ENCODE measurements at places on chromosomes 7 and 10. TPM values are rescaled to one million over a fixed set of nuclear protein-coding genes. Genes with fewer than 3 reads are reported as not detected.

GRCh38 chr10:57867241-57867640, 400.5 kb downstream of the IPMK start:
- no peak overlapping the region for H3K27ac ChIP-seq
- H3K4me3 ChIP-seq: no peak overlapping the region
- DNase-seq: no peak
- H3K27me3 ChIP-seq: no peaks in the 10 kb centered on the region
- H3K4me1 ChIP-seq: no peaks in the 10 kb centered on the region

- no peaks in the 10 kb centered on the region for H3K27me3 ChIP-seq
- no peak for DNase-seq
- H3K36me3 ChIP-seq: no peaks in the 10 kb centered on the region
- no peak overlapping the region for H3K4me3 ChIP-seq
- H3K4me1 ChIP-seq: no peaks in the 10 kb centered on the region
Observed at GRCh38 chr10:106619346-106619745, 545.2 kb downstream of the SORCS1 start.

DNA sequence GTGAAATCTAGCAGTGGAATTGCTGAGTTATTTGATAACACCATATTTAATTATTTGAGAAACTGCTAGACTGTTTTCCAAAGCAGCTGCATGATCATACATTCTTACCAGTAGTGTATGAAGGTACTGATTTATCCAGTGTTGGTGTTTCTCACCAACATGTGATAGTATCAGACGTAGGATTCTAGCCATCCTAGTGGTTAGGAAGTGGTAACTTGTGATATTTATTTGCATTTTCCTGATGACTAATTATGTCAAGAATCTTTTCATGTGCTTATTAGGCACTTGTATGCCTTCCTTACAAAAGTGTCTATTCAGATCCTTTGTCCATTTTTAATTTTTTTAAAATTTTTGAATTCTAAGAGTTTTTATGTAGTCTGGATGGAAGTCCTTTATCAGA, 54.2 kb upstream of the PLXDC2 start:
- no peaks in the 10 kb centered on the region for H3K27me3 ChIP-seq
- no peak overlapping the region for H3K4me3 ChIP-seq
- no peaks in the 10 kb centered on the region for H3K4me1 ChIP-seq

GRCh38 chr10:123472606-123473005, 193.5 kb upstream of the GPR26 start:
- no peaks in the 10 kb centered on the region for H3K4me1 ChIP-seq
- H3K27ac ChIP-seq: no peak overlapping the region
- peak; percentile 38 for DNase-seq

GRCh38 chr10:32104181-32104580, 48.0 kb upstream of the KIF5B start:
- H3K27ac ChIP-seq: no peak overlapping the region
- H3K36me3 ChIP-seq: no peaks in the 10 kb centered on the region
- H3K27me3 ChIP-seq: no peaks in the 10 kb centered on the region
- peaks cover 3% of the 10 kb centered on the region for H3K4me1 ChIP-seq
- DNase-seq: no peak

- H3K4me1 ChIP-seq: peaks cover 37% of the 10 kb centered on the region
- peak overlapping the region; percentile 38 for H3K4me3 ChIP-seq
- no peaks in the 10 kb centered on the region for H3K36me3 ChIP-seq
Observed at GRCh38 chr10:89278034-89278535, 23.8 kb upstream of the IFIT2 start.

- H3K4me3 ChIP-seq: no peak overlapping the region
- H3K27me3 ChIP-seq: no peaks in the 10 kb centered on the region
- H3K4me1 ChIP-seq: no peaks in the 10 kb centered on the region
- H3K36me3 ChIP-seq: no peaks in the 10 kb centered on the region
- DNase-seq: peak; percentile 57
- H3K27ac ChIP-seq: no peak overlapping the region
Observed at GRCh38 chr10:119377958-119378736, 164.4 kb downstream of the RGS10 start.

DNA sequence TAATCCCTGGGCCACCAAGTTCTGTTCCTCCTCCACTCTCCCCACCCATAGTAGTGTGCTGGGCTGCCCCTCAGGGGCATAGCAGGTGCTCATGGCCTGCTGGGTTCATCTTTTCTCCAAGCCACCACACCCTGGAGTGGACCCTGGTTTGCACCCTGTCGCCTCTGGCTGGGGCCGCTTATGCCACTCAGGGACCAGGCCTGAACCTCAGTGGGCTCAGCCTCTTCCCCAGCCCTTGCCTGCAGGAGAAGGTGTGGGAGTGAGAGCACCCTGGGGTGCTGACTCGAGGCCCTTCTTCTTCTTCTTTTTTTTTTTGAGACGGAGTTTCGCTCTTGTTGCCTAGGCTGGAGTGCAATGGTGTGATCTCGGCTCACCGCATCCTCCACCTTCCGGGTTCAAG, 10.2 kb downstream of the CLIP2 start:
- H3K27me3 ChIP-seq: no peaks in the 10 kb centered on the region
- DNase-seq: peak; percentile 25
- H3K4me3 ChIP-seq: no peak overlapping the region
- H3K36me3 ChIP-seq: no peaks in the 10 kb centered on the region
- no peak overlapping the region for H3K27ac ChIP-seq

GRCh38 chr7:2041496-2042367, 191.0 kb downstream of the MAD1L1 start:
- H3K27ac ChIP-seq: no peak overlapping the region
- DNase-seq: peak; percentile 15
- no peaks in the 10 kb centered on the region for H3K36me3 ChIP-seq
- no peak overlapping the region for H3K4me3 ChIP-seq

- no peak overlapping the region for H3K4me3 ChIP-seq
- H3K27me3 ChIP-seq: no peaks in the 10 kb centered on the region
- H3K4me1 ChIP-seq: no peaks in the 10 kb centered on the region
Observed at GRCh38 chr10:35992107-35992506, 350.0 kb upstream of the FZD8 start.

- no peak for DNase-seq
- no peaks in the 10 kb centered on the region for H3K36me3 ChIP-seq
- no peak overlapping the region for H3K4me3 ChIP-seq
- H3K4me1 ChIP-seq: peaks cover 10% of the 10 kb centered on the region
- no peak overlapping the region for H3K27ac ChIP-seq
Observed at GRCh38 chr10:47404937-47405336, 20.8 kb upstream of the ZNF488 start.

DNA sequence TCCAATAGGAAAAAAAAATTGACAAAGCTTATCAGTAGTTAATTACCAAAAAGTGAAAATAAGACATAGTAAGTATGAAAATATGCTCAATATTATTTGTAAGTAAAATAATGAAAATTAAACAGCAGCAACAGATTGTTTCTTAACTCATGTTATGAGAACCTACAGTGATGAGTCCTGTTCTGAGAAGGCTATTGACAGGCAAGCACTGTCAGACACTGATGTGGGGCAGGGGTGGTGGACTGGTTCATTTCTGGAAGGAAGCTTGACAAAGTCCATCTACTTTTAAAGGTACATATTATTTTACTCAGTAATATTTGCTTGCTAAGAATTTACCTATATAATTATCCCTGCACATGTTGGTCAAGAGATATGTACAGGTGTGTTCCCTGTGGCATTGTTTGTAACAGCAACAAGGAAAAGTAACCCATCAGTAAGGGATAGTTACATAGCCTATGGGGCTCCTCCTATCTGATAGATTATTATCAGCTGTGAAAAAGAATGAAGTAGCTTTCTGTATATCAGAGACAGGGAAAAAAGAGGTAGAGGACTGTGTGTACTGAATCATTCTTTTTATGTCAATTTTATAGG, 161.6 kb downstream of the RTKN2 start:
- H3K36me3 ChIP-seq: no peaks in the 10 kb centered on the region
- DNase-seq: no peak
- no peak overlapping the region for H3K4me3 ChIP-seq
- H3K4me1 ChIP-seq: peaks cover 8% of the 10 kb centered on the region

GRCh38 chr7:114630201-114630990, 215.8 kb downstream of the FOXP2 start:
- H3K27me3 ChIP-seq: no peaks in the 10 kb centered on the region
- no peaks in the 10 kb centered on the region for H3K4me1 ChIP-seq
- no peak for DNase-seq
- H3K4me3 ChIP-seq: no peak overlapping the region
- H3K36me3 ChIP-seq: no peaks in the 10 kb centered on the region

DNA sequence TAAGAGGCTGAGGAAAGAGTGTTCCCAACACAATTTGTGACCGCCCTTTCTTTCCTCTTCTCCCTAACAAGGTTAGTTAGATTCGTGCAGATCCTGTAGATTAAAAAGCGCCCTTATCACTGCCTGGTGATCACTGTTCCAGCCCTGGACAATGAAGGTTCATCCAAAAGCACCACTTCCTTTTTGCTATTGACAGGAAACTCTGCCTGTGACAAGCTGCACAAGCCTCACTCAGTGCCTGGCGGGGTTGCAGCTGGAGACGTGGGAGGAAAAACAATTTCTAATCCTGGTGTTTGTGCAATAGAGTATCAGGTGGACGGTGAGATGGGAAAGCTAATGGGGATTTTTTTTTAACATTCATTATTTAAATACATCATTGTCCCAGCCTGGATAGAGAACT, 105.9 kb upstream of the CAV2 start:
- no peaks in the 10 kb centered on the region for H3K36me3 ChIP-seq
- peaks cover 26% of the 10 kb centered on the region for H3K4me1 ChIP-seq
- H3K27ac ChIP-seq: peak overlapping the region; percentile 25
- no peak for DNase-seq

DNA sequence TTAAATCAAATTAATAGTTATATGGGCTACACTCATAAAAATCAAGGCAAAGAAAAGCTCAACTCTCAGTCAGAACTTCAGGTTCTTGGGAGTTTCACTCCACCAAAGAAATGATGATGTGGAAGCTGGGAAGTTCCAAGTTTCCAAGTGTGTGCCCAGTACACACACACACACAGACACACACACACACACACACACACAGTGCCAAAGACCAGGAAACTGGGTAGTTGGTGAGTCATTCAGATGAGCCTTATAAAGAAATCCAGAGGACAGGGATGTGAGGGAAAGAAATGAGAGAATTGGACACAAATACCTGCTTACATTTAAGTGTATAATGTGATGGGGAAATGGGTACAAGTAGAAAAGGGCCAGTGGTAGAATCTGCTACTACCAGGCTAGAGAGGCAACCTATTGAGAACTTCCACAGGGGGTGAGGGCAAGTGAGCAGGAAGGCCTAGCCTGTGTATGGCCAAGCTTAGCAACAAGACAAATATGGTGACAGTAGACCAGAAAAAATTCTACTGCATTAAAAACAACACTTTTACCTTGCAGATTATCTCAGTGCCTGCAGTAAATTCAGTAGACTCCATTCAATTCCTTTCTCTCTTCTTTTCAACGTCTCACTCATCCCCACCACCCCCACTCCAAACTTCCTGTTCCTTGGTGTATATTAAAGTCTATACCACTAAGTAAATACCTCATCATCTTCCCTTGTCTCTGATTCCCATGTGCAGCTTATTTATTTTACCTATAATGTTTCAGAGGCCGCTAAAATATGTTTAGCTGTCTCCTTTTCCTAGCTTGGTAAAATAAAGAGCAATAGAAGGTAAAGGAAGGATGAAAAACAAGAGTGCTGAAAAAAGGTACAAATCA, 95.0 kb downstream of the CABCOCO1 start:
- H3K27ac ChIP-seq: no peak overlapping the region
- H3K4me3 ChIP-seq: no peak overlapping the region
- H3K27me3 ChIP-seq: no peaks in the 10 kb centered on the region
- no peaks in the 10 kb centered on the region for H3K36me3 ChIP-seq

- no peaks in the 10 kb centered on the region for H3K36me3 ChIP-seq
- peak overlapping the region; percentile 78 for H3K27ac ChIP-seq
- H3K4me1 ChIP-seq: peaks cover 31% of the 10 kb centered on the region
- DNase-seq: no peak
Observed at GRCh38 chr7:47601119-47601880, 19.4 kb upstream of the TNS3 start.

- H3K4me1 ChIP-seq: no peaks in the 10 kb centered on the region
- H3K27ac ChIP-seq: no peak overlapping the region
- H3K36me3 ChIP-seq: no peaks in the 10 kb centered on the region
- no peak overlapping the region for H3K4me3 ChIP-seq
- DNase-seq: no peak
Observed at GRCh38 chr7:105364684-105365083, 24.0 kb downstream of the SRPK2 start.

GRCh38 chr10:32882076-32882475, 76.0 kb downstream of the ITGB1 start:
- H3K4me1 ChIP-seq: no peaks in the 10 kb centered on the region
- no peak for DNase-seq
- H3K36me3 ChIP-seq: no peaks in the 10 kb centered on the region
- no peaks in the 10 kb centered on the region for H3K27me3 ChIP-seq
- no peak overlapping the region for H3K27ac ChIP-seq
- no peak overlapping the region for H3K4me3 ChIP-seq

GRCh38 chr7:24715171-24715570, 42.1 kb downstream of the GSDME start:
- H3K4me1 ChIP-seq: no peaks in the 10 kb centered on the region
- no peaks in the 10 kb centered on the region for H3K27me3 ChIP-seq
- no peak overlapping the region for H3K27ac ChIP-seq
- no peak overlapping the region for H3K4me3 ChIP-seq
- H3K36me3 ChIP-seq: peaks cover 55% of the 10 kb centered on the region

- H3K27ac ChIP-seq: no peak overlapping the region
- no peak overlapping the region for H3K4me3 ChIP-seq
- H3K4me1 ChIP-seq: peaks cover 5% of the 10 kb centered on the region
- H3K27me3 ChIP-seq: no peaks in the 10 kb centered on the region
Observed at GRCh38 chr10:25522946-25523608, 348.3 kb downstream of the GPR158 start.

GRCh38 chr7:150716939-150717338, 526 bp downstream of the GIMAP1 start:
- no peak for DNase-seq
- no peaks in the 10 kb centered on the region for H3K36me3 ChIP-seq
- H3K27ac ChIP-seq: no peak overlapping the region
- H3K4me3 ChIP-seq: no peak overlapping the region

DNA sequence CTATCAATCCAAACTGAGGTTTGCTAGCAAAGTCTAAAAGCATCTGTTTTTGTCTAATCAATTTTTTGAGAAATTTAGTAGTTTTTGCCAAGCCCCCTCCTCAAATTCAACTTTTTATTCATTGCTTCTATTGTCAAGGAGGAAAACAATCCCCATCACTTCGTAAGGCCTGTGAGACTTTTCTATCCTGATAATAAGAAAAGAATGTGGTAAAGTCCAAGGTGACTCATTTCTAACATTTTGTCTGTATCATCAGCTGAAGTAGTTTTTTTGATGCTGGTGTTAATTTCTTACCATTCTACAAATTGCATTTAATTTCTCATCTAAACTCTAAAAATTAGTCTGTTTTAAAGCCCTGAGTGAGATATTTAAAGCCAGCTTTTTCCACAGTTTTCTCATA, 11.7 kb downstream of the ANK3 start:
- peaks cover 19% of the 10 kb centered on the region for H3K4me1 ChIP-seq
- H3K27me3 ChIP-seq: no peaks in the 10 kb centered on the region
- DNase-seq: no peak
- no peaks in the 10 kb centered on the region for H3K36me3 ChIP-seq

- H3K27ac ChIP-seq: no peak overlapping the region
- DNase-seq: peak; percentile 12
- H3K4me1 ChIP-seq: peaks cover 11% of the 10 kb centered on the region
- no peaks in the 10 kb centered on the region for H3K27me3 ChIP-seq
- H3K4me3 ChIP-seq: no peak overlapping the region
Observed at GRCh38 chr7:135161669-135162068, 8.8 kb downstream of the CYREN start.

HYCC1 gene
- polyA plus RNA-seq: 5.8 TPM

AUTS2 gene
- polyA plus RNA-seq: 7.8 TPM

HOXA7 gene
- not detected for polyA plus RNA-seq

INSYN2A gene
- polyA plus RNA-seq: 0.19 TPM

SPDYE8 gene
- polyA plus RNA-seq: not detected

ZWINT gene
- polyA plus RNA-seq: 43.4 TPM

MRC1 gene
- not detected for polyA plus RNA-seq

NRAP gene
- not detected for polyA plus RNA-seq

MPP7 gene
- polyA plus RNA-seq: 0.02 TPM

MCM7 gene
- 241 TPM for polyA plus RNA-seq

STEAP4 gene
- polyA plus RNA-seq: not detected

Data from SK-N-SH (cell line).